ENCODE measurements at places on chromosomes 4 and X.

DNA sequence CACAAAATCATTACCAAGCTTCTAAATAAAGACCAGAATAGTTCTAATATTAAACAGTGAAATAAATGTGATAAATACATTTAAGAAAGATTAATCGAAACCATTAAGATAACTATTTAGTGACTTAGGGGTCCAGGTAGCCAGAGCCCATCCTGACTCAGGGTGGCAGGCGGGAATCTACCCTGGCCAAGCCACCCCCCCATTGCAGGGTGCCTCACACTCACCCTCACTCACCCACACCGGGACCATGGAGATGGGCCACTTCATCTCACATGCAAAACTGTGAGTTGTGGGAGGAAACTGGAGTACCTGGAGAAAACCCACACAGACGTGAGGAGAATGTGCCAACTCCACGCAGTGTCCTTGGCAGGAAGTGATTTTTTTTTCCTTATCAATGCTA is 237.6 kb upstream of the HAND2 start:
- no peak for DNase-seq

- peak; percentile 85 for DNase-seq
Measured at GRCh38 chr4:2792711-2793585, at the start of gene SH3BP2. Gene SH3BP2, plus strand, starts transcription at chr4:2793085. Its CDS starts 27,533 bp downstream, at chr4:2820618.

- DNase-seq, result peak; percentile 60
Measured at GRCh38 chr4:14178421-14178820, 550.9 kb upstream of the BOD1L1 start.

DNA sequence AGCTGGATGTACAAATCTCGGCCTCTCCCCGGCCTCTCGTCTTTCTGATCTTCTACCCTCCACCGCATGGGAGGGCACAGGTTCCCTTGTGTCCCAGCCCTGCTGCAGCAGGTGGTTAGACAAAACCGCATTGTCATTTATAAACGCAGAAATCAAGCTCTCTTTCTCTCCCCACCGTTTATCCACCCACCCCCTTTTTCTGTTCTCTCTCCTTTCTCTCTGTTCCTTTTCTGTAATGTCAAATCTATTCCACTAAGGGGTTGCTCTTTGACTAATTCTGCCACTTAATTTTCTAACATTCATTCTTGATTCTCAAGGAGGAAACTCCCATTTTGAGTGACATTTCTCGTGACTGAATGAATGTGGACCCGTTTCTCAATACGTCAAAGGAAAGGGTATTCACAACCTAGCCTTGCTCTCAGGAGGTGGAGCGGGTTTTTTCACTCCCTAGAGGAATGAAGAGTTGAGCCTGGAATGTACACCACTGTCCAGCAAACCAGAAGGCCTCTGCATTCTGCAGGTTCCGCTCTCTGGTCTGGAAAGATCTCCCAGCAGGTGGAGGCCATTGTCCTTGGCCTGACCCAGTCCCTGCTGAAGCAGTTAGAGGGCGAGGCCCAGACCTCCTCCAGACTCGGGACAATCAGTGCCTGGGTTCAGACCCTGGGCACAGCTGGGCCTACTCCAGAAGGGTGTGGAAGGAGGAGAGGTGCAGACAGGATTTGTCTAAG is 70.9 kb upstream of the ENPP6 start:
- no peak for DNase-seq

GRCh38 chr4:169715826-169716225 is 41.9 kb downstream of the HPF1 start:
- DNase-seq, result peak; percentile 51

- peak; percentile 36 for DNase-seq
Measured at GRCh38 chr4:75325318-75325979, 188.8 kb downstream of the RCHY1 start.

DNA sequence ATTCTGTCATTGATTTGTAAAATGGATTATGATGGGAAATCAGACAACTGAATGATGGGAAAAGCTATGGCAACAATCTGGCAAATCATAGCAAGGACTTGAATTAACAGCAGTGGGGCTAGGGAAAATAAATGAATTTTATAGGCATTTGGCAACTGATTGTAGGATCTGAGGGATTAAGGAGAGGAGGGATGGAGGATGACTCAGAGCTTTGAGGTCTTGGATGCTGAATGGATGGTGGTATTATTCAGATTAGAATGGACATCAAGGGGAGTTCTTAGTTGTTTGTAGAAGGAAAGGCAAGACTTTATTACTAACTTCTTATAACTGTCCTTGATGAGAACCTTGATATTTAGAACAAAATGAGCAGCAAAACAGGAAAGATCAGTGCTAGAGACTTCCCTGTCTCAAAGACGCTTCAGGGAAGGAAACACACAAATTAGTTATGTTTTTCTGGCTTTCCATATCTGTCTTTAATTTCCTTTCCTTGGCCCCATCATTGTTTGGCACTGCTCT is 51.4 kb upstream of the HHIP start:
- no peak for DNase-seq

DNA sequence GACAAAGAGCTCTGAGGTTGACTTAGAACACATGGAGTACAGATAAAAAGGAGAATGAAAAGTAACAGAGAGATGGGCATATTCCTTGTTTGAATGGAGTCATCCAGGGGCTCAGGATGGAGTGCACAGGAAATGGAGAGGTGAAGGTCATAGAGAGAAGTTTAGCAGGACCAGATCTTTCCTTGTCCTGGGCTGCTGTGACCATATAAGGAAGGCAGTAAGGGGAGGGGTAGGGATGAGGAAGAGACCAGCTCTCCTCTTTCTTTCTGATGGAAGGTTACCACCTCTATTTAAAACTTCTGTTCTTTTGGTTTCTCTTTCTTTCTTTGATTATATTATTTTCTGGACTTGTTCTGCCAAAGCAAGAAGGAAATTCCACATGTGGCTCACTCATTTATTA is 27.0 kb downstream of the AR start:
- DNase-seq, result no peak

DNA sequence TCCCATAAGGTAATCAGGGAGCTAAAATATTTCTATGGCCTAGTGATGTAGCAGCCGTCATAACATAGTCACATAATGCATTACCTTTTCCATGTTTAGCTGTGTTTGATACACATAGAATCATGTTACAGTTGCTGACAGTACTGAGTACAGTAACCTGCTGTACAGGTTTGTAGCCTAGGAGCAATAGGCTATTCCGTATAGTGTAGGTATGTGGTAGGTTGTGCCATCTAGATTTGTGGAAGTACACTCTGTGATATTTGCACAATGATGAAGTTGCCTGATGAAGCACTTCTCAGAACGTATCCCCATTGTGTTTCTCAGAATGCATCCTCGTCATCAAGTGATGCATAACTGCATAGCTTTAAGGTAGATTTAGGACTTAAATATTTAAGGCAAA is 495.6 kb upstream of the ZFP42 start:
- DNase-seq, result no peak

GRCh38 chrX:46311581-46312120 is 233.6 kb downstream of the ZNF674 start:
- no peak for DNase-seq

DNA sequence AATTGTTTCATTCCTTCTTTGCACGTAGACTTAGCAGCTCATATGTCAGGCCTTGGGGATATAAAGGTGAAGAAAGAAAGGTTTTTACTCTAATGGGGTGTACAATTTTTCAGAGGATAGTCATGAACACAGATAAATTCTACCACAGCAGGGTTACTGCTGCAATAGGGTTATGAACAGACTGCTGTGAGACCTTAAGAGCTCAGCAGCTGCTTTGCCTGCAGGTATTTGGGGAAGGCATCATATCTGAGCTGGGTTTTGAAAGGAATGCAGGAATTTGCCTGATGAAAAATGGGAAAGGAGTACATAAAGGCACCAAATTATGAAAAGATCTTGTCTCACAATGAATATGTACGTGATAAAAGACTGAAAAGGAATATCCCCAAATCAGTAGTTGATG is 128.9 kb downstream of the CEP135 start:
- no peak for DNase-seq

- DNase-seq, result no peak
Measured at GRCh38 chr4:14835288-14835687, 167.0 kb upstream of the CPEB2 start.

DNA sequence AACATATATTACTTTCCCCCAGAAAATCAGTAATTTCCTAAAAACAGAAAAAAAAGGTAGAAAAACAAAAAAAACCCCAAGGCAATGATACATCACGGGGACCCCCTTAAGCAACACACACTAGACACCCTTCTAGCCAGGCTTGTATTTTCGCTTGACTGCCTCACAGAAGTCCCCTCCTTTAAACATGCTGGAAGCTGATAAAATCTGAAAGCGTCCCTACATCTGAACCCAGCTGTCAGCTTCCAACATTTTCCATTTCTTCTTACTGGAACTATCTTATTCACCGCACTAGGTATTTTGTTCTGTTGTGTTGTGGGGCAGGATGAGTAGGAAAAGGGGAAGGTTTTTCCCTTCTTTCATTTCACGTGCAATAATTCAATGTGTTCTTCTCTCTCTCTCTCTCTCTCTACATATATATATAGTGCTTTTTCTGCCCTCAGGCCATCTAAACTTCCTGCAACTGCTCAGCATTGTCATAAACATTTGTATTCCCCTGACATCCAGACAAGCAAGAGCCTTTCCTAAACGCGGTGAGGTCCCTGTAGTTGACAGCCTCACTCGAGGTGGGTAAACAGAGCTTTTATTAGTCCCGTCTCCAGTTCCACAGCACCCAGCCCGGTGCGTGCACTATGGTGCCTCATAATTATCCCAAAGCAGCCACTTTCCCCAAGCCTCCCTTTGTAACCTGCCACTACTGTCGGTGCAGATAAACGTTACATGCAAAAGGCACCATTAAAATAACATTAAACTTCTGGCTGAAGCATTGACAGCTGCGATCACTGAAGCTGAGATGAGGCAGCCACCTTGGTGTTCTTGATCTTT is 82.5 kb downstream of the GATB start:
- no peak for DNase-seq

GRCh38 chr4:45072981-45073380 is 346.6 kb upstream of the GNPDA2 start:
- no peak for DNase-seq

- DNase-seq, result no peak
Measured at GRCh38 chr4:14621731-14622463, 380.4 kb upstream of the CPEB2 start.

DNA sequence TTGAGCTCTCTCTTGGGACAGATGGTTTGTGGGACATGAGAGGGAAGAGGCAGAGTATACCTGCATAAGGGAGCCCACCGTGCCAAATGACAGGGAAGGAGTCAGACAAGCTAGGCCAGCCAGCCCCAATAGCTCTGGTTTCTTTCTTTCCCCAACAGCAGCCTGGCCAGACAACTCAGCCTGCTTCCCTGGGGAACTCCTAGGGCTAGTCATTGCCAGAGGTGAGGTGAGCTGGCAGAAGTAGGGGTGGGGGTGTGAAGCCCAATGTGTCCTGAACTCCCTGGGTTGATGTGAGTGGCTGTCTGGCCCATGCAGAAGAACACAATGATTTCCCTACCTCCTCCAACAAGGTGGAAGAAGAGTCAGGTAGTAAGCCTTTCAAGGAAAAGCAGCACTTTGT is 135.5 kb downstream of the AMMECR1 start:
- no peak for DNase-seq

DNA sequence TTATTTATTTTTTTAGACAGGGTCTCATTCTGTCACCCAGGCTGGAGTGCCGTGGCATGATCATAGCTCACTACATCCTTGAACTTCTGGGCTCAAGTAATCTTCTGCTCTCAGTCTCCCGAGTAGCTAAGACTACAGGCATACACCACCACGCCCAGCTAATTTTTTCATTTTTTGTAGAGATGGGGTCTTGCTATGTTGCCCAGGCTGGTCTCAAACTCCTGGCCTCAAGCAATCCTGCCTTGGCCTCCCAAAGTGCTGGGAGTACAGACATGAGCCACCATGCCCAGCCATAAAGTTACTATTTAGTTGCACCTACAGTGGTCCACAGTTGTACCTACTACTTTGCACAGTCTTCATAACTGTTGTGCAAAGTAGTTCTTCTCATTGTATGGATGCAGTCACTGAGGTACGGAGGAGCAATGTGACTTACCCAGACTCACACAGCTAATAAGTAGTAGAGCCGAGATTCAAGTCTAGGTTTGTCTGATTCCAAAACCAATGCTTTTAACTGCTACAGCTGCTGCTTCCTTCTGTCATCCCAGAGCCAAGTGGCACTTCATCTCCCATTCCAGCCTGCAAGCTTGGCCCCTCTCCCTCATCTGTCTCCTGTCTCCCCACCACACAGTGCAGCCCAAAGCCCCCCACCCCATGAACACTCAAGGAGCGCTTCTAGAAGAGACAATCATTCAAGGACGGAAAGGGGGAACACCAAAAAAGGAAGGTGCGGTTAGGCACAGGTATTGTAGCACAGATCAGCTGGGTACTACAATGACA is 24.0 kb upstream of the IQSEC2 start:
- no peak for DNase-seq

DNA sequence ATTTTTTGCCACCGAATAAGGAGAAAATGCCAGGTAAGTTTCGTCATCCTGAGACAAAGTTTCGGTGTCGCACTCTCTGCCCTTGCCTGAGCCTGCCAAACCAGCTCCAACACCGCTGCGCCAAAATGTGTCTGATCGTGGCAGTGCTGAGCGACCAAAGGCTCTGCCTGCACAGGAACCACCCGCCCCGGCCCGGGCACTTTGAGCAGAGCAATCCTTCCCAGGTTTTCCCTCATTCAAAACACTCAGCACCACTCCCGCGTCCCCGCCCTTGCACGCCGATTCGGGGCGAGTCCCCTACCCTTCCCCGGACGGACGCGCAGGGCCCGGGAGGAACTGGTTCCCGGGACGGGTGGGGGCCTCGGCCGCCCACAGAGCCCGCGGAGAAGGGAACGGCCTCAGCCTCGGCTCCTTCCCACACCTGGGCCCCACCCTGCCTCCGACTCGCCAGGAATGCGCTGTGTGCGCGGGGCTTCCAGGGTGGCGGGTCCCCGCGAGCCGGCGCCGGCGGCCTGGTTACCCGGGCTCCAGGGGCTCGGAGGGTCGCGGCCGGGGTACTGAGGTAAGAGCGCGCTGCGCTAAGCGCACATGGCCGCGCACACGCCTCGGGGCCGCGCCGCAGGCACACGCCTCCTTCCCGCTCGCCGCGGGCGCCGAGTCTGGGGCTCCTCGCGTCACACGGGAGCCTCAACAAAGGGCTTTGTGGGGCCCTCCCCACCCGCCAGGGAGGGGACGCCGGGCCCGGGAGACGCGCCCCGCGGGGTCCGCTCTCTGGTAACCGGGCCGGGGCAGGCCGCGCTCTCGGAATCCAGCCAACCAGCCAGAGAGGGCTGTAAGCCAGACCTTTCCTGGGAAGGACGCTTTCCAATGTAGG is at the start of gene C4orf36:
C4orf36 (minus strand) TSS at position 661 of the 874 bp plus-strand sequence. CDS start 902 bp downstream, outside the sequence.
- peak; percentile 72 for DNase-seq

DNA sequence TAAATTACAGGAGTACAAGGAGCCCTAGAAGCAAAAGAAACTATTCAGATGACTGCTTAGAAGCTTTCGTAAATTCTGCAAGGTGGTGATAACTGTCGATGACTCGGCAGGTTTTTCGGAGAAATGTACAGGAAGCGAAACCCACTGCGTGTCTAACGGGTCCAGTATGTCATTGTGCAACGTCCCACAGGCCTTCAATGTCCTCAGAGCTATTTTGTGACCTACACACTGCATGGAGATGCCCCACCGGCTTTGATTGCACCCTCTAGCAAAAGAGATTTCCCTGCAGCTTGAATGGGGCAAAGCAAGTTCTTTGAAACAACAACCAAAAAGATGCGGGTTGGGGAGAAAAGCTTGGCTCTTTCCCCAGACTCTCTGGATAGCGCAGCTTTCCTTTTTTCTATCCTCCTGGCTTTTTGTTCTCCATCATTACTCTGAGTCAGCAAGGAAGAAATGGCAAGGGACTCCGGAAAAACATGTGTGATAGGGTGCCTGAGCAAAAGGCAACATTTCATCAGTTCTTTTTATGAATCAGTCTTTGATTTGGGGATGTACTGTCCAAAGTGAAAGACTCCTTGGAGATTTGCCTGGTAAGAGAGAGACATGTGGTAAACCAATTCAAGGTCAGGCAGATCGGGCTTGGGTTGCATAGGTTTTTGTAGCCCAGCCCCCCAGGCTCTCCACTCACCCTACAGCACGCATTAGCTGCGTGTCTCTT is 112.0 kb upstream of the TBL1X start:
- DNase-seq, result peak; percentile 66
